ENCODE measurements at places on chromosomes 7 and 10.

DNA sequence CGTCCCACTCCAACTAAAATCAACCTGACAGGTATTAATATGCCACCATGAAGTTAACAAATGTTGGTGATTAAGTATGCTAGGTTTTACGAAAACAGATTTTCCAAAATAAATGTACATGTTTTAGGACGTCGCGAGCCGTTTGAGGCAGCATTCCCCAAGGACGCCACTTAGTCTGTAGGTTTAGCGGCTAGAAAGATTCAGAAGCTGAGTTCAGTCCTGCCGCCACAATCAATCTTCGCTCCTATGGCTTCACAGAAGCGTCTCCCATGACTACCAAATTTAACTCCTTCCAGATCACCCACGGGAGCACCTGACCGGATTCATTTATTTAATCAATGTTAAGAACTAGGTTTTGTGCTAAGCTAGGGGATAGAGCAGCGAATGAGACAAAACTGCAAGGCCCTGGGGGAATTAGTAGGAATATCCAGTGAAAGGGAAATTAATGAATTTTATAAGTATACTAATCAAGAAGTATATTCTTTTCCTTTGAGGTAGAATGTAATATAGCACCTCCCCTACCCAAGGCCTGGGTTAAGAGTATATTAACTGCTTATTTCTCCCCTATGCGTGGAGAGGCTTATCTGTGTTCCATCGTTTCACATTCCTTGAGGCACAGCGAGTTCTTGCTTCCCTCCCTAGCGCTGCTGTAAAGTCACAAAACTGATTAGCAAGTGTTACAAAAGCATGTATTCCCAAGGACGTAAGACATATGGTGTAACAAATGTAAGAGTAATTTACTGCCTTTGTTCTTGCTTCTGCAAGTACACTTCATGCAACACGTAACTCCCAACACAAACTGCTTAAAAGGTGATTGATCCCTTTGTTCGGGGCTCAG, 994 bp upstream of the CYP51A1 start:
- no peak for DNase-seq

GRCh38 chr10:116907245-116907987, 58.1 kb downstream of the ENO4 start:
- no peak for DNase-seq

DNA sequence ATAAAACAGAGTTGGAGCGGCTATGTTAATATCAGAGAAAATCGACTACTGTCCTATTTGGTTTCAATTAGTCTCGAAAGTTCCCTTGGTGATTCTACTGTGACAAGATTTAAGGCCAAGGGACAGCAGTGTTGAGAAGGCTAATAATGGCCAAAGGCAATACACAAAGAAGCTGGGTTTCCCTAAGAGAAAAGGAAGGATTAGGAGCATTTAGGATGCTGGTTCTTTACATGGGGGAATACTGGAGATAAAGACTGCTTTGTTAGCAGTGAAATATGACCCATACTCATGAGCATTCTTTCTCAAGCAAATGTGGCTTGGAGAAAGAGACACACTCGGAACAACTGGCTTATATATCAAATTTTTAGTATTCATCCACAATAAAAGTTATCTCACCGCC, 32.2 kb downstream of the IQUB start:
- no peak for DNase-seq

GRCh38 chr10:5741276-5741675, 56.6 kb downstream of the TASOR2 start:
- DNase-seq: no peak

GRCh38 chr10:129029051-129029450, 438.0 kb upstream of the MGMT start:
- no peak for DNase-seq

DNA sequence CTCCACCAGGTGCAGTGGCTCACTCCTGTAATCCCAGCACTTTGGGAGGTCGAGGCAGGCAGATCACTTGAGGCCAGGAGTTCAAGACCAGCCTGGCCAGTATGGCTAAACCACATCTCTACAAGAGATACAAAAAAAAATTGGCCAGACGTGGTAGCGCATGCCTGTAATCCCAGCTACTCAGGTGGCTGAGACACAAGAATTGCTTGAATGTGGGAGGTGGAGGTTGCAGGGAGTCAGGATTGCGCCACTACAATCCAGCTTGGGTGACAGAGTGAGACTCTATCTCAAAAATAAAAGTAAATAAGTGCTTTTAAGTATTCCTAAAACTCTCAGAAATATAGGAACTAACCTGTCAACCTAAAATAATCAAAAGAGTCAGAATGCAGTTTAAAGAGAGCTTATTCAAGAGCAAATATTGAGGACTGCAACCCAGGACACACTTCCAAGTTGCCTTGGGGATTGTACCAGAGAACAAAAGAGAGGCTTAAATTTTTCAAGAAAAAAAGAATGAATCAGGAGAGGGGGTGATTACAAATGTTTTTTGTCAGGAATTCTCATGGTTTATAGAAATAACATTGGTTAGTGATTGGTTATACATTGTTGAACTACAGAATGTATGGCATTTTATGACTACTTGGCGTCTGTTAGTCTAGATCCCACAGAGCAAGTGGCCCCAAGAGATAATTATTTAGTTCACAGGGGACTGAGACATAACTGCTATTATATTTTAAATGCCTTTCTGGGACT, 33.2 kb upstream of the PPP1R9A start:
- DNase-seq: no peak

GRCh38 chr10:46526682-46527038, 29.8 kb downstream of the GPRIN2 start:
- DNase-seq: no peak

DNA sequence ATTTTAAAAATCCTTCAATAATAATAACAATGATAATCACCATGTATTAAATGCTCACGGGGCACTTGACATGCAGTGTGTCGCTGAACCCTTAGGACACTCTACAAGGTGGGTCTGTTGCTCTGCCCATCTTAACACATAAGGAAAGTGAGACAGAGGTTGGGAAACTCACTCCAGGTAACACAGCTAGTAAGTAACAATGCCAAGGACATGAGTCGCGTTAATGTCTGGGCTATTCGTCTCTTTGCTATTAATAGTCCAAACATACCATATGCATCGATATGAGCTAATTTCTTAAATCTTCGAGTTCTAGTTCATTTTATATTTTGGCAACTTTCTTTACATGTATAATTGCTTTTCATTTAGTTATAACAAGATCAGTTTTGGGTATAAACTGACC, 79.5 kb downstream of the BEND7 start:
- DNase-seq: no peak

DNA sequence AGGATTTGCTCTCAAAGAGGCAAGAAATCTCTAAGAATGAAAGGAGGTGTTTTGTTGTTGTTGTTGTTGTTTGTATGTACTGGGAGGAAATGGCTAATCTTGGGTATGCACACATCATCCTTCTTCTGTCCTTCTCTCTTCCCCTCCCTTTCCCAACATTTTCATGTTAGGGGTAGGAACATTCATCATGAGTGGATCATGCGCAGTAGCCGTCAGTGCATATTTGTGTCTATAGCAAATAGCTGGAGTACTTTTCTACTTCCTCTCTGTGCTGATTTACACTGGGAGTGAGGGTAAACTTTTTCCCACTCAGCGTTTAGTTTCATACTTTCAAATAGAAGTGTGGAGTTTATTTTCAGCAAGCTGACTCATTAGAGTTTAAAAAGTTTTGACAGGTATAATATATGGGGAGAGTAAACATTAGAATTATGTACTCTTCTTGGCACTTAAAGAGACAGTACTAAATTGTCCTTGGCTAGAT, 80.5 kb upstream of the PRKG1 start:
- DNase-seq: no peak

Measured in smooth muscle cell of the brain vasculature (primary cell).